Lower lobe of right lung (tissue), 2 donors: ENCODE measurements at places on chromosomes 2 and 18. TPM values are rescaled to one million over a fixed set of nuclear protein-coding genes. Genes with fewer than 3 reads are reported as not detected.
A peak's percentile ranks its signal among the peaks of the same experiment; 100 is the strongest.

DNA sequence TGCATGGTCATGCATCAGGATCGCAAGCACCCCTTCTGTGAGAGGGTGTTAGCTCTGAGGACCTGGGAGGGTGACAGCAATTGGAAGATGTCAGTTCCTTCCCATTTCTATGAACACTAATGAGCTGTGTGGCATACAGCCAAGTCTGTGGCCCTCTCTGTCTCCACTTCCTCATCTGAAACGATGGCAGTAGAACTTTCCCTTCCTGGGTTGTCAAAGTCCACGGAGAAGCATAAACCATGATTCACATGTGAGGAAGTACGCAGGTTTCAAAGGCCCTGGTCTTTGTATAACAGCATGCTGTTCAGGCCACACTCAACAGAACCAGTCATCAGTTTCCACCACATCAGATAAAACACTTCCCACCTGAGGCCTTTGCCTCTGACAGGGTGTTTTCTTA is 167.4 kb upstream of the RAB6C start:
- DNase-seq: peak; percentile 75

DNA sequence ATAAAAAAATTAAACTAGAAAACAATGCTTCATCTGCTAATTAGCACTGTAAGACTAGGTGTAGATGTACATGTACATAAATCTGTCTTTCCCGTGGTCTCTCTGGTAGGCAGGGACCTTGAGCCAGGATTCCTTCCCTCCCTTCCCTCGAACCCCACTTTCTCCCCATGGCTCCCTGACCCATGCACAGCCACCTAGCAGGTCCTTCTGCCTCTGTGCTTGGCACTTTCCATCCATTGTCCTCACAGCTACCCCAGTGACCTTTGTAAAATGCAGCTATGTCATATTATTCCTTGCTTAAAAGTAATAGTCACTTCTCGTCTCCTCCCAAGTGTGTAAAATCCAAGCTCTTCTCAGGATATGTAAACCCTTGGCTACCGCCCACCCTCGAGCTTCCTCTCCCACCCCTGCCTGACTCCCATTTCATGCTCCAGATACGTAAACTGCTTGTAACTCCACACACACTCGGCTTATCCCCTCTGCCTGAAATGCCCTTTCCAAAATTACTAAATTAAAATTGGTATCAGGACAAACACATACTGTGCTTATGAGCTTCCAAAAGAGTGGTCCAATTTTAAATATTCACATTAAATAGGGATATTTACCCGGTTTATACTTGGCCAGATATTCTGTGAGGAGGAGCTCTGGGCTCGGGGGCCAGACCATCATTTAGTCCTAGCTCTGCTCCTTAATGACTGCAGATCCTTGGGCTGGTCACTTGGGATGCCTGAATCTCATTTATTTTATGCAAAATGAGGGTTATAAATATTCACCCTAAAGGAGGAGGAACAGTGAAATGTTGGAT is 54.0 kb upstream of the RALBP1 start:
- no peak for DNase-seq

DNA sequence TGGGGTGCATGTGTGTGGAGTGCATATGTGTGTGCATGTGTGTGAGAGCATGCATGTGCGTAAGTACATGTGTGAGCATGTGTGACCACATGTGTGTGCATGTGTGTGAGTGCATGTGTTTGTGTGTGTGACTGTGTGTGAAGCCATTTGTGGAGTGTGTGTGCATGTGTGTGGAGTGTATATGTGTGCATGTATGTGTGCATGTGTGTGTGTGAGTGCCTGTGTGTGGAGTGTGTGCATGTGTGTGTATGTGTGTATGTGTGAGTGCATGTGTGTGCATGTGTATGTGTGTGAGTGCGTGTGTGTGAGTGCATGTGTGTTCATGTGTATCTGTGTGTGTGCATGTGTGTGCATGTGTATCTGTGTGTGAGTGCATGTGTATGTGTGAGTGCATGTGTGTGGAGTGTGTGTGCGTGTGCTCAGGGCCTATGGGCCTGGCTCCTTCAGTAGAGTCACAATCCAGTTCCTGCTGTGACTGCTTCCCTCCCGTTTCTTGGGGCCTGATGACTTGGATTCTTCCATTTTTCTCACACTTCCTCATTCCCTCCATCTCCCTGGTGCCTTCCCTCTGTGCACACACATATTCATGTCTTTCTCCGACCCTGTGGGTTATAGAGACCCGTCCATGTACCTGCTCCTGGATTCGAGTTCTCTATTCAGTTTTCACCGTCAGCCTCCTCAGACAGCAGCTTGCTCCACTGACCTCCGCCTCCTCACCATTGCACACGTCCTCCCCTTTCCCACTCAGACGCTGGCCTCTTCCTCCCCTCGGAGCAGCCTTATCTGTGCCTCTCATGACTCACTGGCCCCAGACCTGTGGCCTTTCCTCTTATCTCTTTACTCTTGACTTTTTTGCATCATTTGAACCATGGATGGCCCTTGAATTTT is 25.2 kb downstream of the TOGARAM2 start:
- no peak for DNase-seq

DNA sequence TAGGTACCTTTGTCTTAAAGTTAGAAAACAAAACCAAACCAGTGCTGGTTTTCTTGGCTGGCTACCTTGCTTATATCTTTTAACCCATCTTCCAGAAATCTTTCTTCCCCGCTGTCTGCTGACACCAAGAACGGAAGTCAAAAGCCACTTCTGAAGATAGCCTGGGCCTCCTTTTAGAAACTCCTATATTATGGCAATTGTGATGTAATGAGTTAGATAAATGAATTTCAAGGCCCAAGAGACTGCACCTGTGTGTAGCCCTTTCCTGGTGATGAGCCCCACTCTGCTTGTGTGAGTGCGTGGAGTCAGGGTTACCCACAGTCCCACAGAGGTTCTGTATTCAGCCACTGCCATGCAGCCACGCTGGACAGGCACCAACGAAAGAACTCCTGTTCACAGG is 60.7 kb downstream of the ARMC9 start:
- DNase-seq: no peak

- no peak for DNase-seq
Measured at GRCh38 chr2:71544919-71545571, 91.7 kb downstream of the DYSF start.

Gene SGPP2
- 23.9 TPM for total RNA-seq

- no peak for DNase-seq
Measured at GRCh38 chr2:230972046-230972445, 23.9 kb upstream of the SPATA3 start.

GRCh38 chr18:61954096-61954746 is 61.4 kb upstream of the RNF152 start:
- no peak for DNase-seq

DNA sequence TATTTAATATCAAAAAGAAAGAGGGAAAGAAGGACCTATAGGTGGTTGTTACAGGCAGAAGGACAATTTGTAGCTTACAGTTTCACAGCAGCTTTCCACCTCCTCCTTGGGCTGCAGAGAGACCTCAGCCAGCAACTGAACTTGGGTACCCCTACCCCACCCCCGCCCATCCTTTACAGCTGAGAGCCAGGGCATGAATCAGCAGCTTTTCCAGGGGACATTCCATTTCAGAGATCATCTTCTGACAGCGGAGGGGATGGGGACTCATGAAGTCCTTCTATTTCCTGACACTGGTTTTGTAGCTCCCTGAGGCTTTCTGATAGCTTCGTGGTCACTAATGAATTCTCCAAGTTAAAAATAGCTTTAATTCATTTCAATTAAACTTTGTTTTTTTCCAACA is 96.4 kb downstream of the ITGB1BP1 start:
- DNase-seq: no peak

DNA sequence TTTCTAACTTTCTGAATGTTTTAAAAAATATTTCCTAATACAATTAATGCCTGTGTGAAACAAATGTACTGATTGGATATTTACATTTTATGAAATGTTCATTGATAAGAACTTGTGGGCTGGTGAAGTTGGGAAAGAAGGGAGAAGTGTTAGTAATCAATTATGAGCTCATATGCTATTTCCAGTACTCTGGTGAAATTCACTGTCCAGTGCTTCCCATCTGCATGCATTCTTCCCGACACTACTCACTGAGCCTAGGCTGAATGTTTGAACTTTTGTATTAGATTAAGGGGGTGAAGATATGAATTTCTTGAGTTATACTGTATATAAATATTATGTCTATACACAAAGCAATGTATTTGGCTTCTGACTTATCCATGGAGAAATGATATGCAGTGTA is 36.0 kb downstream of the SKA1 start:
- no peak for DNase-seq

DNA sequence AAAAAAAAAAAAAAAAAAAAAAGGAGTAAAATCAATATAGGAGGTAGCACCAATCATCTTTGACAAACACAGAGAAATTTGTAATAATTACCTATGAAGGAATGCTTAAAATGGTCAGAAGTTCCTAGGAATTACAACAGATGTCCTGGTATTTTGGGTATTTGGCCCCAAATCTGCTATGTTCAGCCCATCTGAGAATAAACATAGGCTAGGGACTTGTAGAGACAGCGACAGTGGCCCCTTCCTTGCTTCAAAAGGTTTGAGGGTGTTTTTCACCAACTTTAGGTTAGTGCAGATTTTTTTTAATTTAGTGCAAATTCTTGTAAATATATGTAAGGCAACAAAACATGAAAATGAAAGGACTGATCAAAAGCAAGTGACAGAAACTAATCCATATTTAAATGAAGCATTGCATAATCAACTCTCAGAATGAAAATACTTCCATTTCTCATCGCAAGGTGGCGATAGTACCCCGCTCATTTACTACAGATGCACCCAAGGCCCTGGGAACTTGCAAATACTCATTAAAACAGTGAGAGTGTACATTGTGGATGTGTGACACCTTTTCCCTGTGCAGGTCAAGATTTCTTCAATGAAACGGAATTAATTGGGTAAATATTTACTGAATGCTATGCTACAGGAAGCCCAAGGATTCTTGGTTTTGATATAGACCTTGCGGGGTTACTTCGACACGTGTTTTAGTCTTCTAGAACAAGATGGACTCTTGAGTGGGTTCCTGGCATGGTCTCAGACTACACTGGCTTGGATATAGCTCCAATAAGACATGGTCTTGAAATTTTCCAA is 44.6 kb downstream of the FAM124B start:
- DNase-seq: no peak

GRCh38 chr2:174124181-174124580 is 124.2 kb downstream of the OLA1 start:
- DNase-seq: no peak

GRCh38 chr2:129175051-129175450 is 804.4 kb upstream of the RAB6C start:
- no peak for DNase-seq

Gene CSRNP3
- 2.3 TPM for total RNA-seq
